ENCODE measurements at places on chromosomes 3 and 15.
A peak's percentile ranks its signal among the peaks of the same experiment; 100 is the strongest.

GRCh38 chr15:50933341-50933740 is 24.9 kb downstream of the AP4E1 start:
- DNase-seq = peak; percentile 40

- peak; percentile 74 for DNase-seq
Measured at GRCh38 chr3:14124223-14124614, 451 bp downstream of the CHCHD4 start.

DNA sequence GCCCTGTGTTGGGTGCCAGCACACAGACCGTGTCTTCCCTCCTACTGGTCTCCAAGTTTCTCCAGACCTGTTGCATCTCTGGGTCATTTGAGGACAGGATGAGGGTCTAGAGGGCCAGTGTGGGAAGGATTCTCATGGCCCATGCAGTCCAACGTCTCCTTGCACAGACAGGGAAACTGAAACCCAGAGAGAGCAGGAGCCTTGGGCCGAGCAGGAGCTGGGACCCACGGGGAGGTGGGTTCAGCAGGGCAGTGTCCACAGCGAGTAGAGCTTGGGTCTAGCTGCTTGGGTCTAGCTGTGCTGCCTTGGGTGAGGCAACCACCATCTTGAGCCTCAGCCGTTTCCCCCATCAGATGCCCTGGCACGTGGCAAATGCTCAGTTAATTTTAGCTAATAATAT is 32.3 kb downstream of the HDAC11 start:
- no peak for DNase-seq

DNA sequence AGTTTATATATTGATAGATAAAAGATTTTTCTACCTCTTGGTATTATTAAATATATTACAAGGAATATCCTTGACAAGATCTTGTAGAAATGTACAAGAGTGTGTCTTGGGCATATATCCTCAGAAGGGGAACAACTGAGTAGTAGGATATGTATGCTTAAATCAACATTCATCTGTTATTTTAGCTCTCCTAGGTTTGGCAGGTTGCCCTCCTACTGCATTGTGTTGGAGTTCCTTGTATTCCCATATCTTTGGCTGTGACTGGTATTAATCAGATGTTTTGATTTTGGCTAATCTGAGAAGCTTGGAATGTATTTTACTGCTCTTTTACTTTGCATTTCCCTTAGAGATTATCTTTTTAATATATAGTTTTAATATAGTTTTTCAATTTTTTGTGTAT is 4.6 kb downstream of the MYRIP start:
- no peak for DNase-seq

DNA sequence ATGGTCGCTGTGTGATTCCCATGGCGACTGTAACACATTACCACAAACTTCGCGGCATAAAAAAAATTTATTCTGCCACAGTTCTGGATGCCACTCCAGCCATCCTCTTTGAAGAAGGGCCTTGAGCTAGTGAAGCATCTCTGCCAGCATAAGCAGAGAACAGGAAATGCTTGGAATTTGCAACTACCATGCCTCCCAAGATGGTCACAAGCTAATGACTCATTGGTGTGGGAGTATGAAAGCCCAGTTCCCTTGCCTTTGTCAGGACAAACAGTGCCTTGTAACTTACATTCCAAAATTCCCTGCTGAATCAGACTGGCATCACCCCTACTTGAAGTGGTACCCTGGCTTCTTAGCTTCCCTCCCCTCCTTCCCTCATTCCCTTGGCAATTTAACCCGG is 129.7 kb downstream of the PROS1 start:
- peak; percentile 56 for DNase-seq

DNA sequence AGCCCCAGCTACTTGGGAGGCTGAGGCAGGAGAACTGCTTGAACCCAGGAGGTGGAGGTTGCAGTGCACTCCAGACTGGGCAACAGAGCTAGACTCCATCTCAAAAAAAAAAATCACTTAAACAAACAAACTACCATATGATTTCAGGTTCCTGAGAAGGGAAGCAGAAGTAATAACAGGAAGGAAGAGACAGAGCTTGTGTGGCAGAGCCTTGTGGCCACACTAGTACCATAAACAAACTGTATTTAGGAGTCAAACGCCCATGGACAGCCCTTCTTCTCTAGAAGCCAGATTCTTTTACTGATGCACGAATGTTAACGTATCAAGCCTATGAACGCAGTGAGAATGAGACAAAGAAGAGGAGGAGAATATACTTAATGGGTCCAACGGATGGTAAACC is 12.0 kb downstream of the MTMR10 start:
- DNase-seq = peak; percentile 46

- DNase-seq = no peak
Measured at GRCh38 chr3:78978037-78978436, 789.8 kb downstream of the ROBO1 start.

- no peak for DNase-seq
Measured at GRCh38 chr3:124059580-124059979, 67.7 kb upstream of the ROPN1 start.

- peak; percentile 41 for DNase-seq
Measured at GRCh38 chr3:194579091-194579606, 54.1 kb downstream of the TMEM44 start.

- DNase-seq = no peak
Measured at GRCh38 chr3:165211721-165212120, 15.5 kb upstream of the SLITRK3 start.

All from suppressor macrophage treated with lipopolysaccharide for 1 hour (primary cell).